ENCODE measurements at places on chromosomes 7 and 10.

DNA sequence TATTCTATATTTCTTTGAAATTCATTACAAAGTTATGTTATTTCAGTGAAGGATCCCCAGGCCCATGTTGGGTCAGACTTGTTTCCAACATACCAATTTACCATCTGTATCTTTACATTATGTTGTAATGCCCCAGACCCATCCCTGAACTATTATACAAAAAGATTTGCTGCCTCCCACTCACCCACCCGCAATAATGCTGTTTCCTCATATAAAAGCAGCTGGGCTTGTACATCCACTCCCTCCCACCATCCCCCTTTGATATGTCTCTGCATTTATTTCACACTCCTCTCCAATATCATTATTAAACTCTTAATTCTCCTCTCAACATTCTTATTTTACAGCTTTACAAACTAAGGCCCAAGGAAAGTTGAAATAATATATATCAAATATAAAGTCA is 153.7 kb downstream of the DOCK4 start:
- no peak for DNase-seq

DNA sequence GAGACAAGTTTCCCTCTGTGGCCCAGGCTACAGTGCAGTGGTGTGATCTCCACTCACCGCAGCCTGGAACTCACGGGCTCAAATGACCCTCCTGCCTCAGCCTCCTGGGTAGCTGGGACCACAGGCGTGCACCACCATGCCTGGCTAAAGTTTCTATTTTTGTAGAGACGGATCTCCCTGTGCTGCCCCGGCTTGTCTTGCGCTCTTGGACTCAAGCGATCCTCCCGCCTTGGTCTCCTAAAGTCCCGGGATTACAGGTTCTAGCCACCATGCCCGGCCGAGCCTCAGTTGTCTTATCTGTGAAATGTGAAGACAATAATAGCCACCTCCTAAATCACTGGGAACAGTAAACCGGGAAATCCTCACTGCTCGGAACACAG is 88.1 kb downstream of the FOXL3 start:
- DNase-seq = no peak

DNA sequence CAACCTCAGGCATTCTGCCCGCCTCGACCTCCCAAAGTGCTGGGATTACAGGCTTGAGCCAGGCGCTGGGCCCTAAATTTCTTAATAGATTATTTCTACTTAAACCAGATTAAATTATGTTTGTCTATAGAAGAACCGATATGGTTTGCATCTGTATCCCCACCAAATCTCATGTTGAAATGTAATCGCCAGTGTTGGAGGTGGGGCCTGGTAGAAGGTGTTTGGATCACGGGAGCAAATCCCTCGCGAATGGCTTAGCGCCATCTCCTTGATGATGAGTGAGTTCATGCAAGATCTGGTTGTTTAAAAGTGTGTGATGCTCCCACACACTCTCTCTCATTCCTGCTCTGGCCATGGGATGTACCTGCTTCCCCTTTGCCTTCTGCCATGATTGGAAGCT is 109.3 kb upstream of the NANOS1 start:
- DNase-seq = no peak

GRCh38 chr10:71185209-71185608 is 27.2 kb upstream of the UNC5B start:
- no peak for DNase-seq

- no peak for DNase-seq
Observed at GRCh38 chr7:86411814-86412213, 231.9 kb upstream of the GRM3 start.

GRCh38 chr10:66823301-66823700 is 102.5 kb upstream of the LRRTM3 start:
- DNase-seq = no peak

- DNase-seq = no peak
Observed at GRCh38 chr7:84675633-84676034, 481.0 kb upstream of the SEMA3A start.

DNA sequence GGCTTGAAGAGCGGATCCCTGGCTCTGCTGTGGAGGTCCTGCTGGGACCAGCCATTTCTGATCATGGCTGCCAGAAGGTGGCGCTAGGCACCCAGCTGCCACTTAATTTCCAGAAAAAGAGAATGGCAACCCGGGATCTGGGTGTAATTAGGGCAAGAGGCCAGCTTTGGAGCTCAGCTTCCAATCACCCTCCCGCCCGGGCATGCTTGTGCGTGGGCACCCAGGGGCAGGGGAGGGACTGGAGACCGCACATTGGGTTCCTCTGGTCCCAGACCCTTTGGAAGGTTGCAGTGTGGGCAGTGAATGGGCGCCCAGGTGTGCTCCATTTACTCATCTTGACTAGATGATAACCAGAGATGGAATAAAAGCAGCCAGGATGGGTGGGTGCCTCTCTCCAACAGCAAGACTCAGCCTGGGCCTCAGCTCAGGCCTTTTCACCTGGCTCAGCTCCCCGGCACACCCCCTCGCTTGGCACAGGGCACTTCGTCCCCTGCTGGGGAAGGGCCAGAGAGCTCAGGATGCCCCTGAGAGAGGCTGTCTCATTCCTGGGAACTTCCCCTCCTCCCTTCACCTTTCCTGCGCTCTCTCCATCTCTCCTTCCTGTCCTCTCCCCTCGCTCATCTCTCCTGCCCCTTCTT is 14.7 kb downstream of the FAM241B start:
- no peak for DNase-seq

- DNase-seq = no peak
Observed at GRCh38 chr10:98302741-98303365, 34.9 kb upstream of the LOXL4 start.

GRCh38 chr7:32893207-32893524 is 1.6 kb upstream of the KBTBD2 start:
- no peak for DNase-seq

DNA sequence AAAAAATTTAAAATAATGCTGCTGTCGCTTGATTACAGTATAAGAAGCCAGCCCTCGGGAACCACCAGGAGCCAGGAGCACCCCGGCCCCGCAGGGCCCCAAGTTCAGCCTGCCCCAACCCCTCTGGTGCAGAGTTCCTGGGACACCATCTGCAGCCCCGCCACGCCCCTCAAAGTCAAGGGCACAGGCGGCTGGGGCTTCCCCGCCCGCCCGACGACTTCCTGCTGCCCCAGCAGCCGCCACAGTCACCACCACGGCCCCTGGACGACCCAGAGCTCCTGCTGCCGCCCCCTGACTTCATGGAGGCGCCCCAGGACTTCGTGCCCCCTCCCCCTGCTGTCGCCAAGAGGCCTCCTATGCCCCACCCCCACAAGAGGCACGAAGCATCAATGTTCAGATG is 103.6 kb upstream of the PDSS1 start:
- no peak for DNase-seq

- no peak for DNase-seq
Observed at GRCh38 chr7:98685541-98685940, 68.5 kb downstream of the NPTX2 start.

- DNase-seq = no peak
Observed at GRCh38 chr10:96991313-96991841, 159.3 kb downstream of the LCOR start.

DNA sequence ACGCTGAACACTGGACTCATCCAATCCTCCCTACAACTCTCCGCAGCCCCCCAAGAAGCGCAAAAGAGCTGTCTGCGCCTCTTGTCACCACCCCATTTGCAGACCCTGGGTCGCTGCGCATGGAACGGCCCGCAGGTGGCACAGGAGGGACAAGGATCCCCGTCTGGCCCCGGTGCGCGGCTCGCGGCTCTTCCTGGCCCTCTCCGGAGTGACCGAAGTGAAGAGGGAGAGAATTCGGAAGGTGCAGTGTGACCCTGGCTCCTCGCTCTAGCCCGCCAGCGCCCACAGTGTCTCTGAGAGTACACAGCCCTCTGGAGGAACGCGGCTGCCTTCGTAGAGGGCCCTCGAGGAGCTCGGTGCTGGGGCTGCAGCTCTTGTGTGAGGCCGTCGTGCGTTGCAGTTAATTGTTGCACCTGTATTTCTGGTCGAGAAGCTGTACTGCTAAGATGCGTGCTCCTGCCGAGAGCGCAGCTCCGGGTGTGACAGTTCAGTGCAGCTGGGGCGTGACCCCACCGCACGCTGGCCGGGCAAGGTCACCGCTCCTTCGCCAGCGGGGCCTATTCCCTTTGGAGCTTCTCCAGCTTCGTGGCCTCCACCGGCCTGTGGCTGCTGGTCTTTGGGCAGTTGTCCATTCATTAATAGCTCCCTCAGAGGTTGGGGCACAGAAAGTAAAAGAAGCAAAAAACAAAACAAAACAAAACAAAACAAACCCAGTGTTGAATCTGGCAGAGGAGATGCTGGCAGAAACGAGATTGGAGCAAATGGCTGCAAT is 119.0 kb downstream of the SEC23IP start:
- DNase-seq = no peak

DNA sequence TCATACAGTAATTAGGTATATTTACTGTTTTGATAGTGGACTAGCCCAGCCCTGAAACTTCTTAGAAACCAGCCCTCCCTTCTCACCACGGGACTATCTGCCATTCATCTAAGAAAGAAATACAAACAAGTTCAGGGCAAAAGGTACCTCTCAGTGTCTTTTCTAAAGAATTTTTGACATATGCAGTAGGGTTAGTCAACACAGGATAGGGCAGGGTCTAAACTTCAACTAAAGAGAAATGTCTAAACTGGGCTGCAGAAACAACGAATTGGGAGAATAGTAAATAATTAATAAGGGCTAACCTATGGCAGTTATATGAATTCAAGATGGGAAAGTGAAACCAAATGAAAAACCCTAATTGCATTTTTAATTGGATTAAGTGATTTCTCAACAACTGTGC is 496.6 kb downstream of the INHBA start:
- DNase-seq = no peak

DNA sequence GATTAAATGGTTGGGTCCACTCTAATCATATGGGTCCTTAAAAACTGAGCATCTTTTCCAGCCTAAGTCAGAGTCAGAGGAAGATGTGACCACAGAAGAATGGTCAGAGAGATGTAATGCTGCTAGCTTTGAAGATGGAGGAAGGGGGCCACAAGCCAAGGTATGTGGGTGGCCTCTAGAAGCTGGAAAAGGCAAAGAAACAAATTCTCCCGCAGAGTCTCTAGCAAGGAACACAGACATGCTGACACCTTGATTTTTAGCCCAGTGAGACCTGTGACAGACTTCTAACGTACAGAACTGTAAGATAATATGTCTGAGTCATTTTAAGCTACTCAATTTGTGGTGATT is 1.5 kb upstream of the EXOC6 start:
- no peak for DNase-seq

GRCh38 chr10:95445223-95445836 is 115.8 kb downstream of the SORBS1 start:
- DNase-seq = no peak

DNA sequence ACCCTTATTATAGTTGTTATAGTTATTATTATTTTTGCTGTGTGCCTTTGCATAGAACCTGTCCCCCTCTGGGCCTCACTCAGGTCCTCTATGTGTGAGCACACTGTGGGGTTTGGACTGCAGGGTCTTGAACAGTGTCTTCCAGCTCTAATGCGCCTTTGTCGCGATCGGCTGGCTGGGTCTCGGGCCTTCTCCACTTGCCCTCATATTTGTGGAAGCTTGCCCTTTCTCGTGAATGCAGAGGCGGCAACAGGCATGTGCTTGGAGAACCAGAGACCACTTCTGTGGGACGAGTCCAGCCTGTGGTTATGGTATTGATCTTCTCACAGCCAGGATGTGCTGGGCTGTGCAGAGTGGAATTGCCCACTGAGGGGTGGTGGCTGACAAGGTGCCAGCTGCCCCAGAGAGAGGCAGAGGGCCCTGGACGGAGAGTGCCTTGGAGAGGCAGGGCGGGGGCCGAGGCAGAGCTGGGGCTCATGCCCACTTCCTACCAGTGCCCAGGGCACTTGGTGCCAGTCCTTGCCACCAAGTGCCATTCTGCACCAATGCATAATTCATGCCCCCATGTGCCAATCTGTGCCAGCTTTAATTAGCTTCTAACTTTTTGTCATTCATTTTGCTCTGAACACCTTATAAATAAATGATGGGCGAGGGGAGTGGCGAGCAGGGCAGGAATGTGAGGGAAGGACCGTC is 6.8 kb upstream of the CDH23 start:
- DNase-seq = no peak

GRCh38 chr10:142371-142770 is 7.1 kb downstream of the ZMYND11 start:
- DNase-seq = no peak

- DNase-seq = no peak
Observed at GRCh38 chr7:83640731-83641537, 8.0 kb downstream of the SEMA3E start.

- peak; percentile 80 for DNase-seq
Observed at GRCh38 chr10:62610649-62611229, 193.8 kb upstream of the ADO start.

DNA sequence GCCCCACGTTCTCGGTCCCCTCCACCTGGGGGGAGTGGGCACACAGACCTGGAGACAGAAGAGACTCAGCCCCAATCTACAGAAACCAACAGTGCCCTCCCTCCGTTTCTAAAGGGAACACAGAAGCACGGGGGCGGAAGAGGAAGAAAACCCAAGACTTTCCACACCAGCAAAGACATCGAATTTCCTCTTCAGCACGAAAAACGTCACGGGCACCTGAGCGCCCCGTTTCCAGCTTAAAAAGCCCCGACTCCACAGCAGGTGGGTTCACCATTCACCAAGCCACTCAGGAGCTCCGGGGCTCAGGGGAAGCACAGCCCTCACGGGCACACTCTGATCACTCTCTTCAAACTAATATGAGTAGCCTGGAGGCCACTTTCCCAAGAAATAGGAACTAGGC is 19.6 kb downstream of the NUDT1 start:
- peak; percentile 90 for DNase-seq

GRCh38 chr10:27654284-27654683 is 91.3 kb downstream of the MKX start:
- DNase-seq = no peak

- DNase-seq = no peak
Observed at GRCh38 chr10:80081801-80082750, 3.6 kb downstream of the TMEM254 start.

GRCh38 chr7:95595746-95596197 is 544 bp downstream of the PDK4 start:
- no peak for DNase-seq

- DNase-seq = no peak
Observed at GRCh38 chr7:155455132-155455693, 2.7 kb upstream of the EN2 start.

GRCh38 chr7:93185303-93186027 is 37.3 kb upstream of the SAMD9L start:
- DNase-seq = no peak

DNA sequence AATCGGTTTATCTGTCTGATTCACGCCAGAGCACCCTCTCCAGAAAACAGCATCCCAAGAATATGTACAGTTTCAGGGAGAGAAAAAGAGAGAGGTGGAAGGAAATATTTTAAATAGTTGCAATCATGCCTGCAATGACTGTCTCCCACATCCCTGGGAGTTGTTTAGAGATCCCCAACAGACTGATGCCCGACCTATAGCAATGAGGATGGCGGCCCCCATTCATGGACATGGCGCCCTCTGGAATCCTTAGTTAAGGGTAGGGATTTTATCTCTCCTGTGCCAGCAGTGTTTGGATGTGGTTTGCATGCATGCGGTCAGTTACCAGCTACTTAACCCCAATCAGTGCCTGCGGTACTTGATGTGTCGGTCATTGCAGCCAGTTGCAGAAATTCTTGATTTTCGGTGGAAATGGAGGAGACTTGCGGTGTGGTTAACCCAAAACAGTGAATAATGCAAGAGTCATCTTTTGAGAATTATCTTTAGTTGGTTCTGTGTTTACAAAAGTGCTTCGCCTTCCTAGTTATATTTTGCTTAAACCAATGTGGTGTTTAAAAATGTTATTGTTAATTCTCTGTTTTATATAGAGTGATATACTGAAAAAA is 186.0 kb upstream of the TCF7L2 start:
- no peak for DNase-seq

All from naive B cell (primary cell).